Spinal cord (tissue), 10 donors: ENCODE measurements at places on chromosomes 4 and X. TPM values are rescaled to one million over a fixed set of nuclear protein-coding genes. Genes with fewer than 3 reads are reported as not detected.

Gene MAGEC2
- not detected for total RNA-seq

Gene USP11
- 157 TPM for total RNA-seq

Gene RAI2
- total RNA-seq, result 1.8 TPM

Gene CXCL1
- total RNA-seq, result 1.9 TPM

Gene SH3D19
- total RNA-seq, result 62.1 TPM

Gene MRPL1
- total RNA-seq, result 32.5 TPM

Gene PNMA6F
- 1.4 TPM for total RNA-seq

Gene CCDC158
- 2.9 TPM for total RNA-seq

Gene CENPVL3
- 1.5 TPM for total RNA-seq

Gene SMPX
- 0.89 TPM for total RNA-seq

Gene PAK3
- total RNA-seq, result 30.5 TPM

Gene TMEM35A
- total RNA-seq, result 18.5 TPM

Gene UGT2A2
- not detected for total RNA-seq

Gene SH3RF1
- total RNA-seq, result 17.1 TPM

Gene PROM1
- total RNA-seq, result 18.8 TPM

Gene MAGED1
- 185 TPM for total RNA-seq

Gene FHDC1
- total RNA-seq, result 5.5 TPM

Gene SPANXB1
- total RNA-seq, result not detected

Gene HSFX2
- total RNA-seq, result 0.89 TPM

Gene PPP4R3C
- total RNA-seq, result not detected

Gene TNIP3
- total RNA-seq, result 1.1 TPM

Gene CCSER1
- total RNA-seq, result 66.1 TPM

Gene BEND2
- total RNA-seq, result 0.10 TPM

Gene CDS1
- 18.8 TPM for total RNA-seq

Gene CEP135
- total RNA-seq, result 11.0 TPM

Gene UGT2B11
- 0.33 TPM for total RNA-seq

Gene MAGEA1
- total RNA-seq, result not detected

Gene NDNF
- 60.1 TPM for total RNA-seq

Gene DKC1
- 29.4 TPM for total RNA-seq

Gene IL13RA1
- 25.1 TPM for total RNA-seq

Gene ETDA
- not detected for total RNA-seq

Gene AREG
- total RNA-seq, result 0.22 TPM

Gene SGCB
- 108 TPM for total RNA-seq

Gene KIT
- 18.2 TPM for total RNA-seq

Gene NLGN4X
- 56.8 TPM for total RNA-seq

Gene PABPC5
- 9.1 TPM for total RNA-seq

Gene MAMLD1
- total RNA-seq, result 9.3 TPM

Gene DRP2
- 9.8 TPM for total RNA-seq

Gene WNK3
- total RNA-seq, result 29.5 TPM

Gene GPR34
- 54.4 TPM for total RNA-seq

Gene ZFP92
- total RNA-seq, result 1.6 TPM

Gene TCEAL7
- 142 TPM for total RNA-seq

Gene PRR32
- total RNA-seq, result 0.30 TPM

Gene RNF175
- total RNA-seq, result 26.5 TPM

Gene SRPK3
- 1.3 TPM for total RNA-seq

Gene GUCY1A1
- total RNA-seq, result 84.7 TPM

Gene HAND2
- total RNA-seq, result not detected

Gene TRIM61
- 3.0 TPM for total RNA-seq

Gene HTN3
- total RNA-seq, result not detected

Gene NEXMIF
- total RNA-seq, result 10.4 TPM

Gene SORCS2
- total RNA-seq, result 9.4 TPM

Gene HMX1
- 2.9 TPM for total RNA-seq

Gene PPEF2
- 0.06 TPM for total RNA-seq

Gene FAM184B
- 2.3 TPM for total RNA-seq

Gene HSFX4
- not detected for total RNA-seq

Gene TRMT44
- total RNA-seq, result 23.1 TPM

Gene KLHL15
- total RNA-seq, result 16.3 TPM

Gene APLN
- total RNA-seq, result 5.3 TPM

Gene FATE1
- 0.39 TPM for total RNA-seq
